ENCODE measurements at places on chromosomes 3 and 15.

GRCh38 chr15:49645277-49645676 is 24.4 kb downstream of the DTWD1 start:
- no peak for DNase-seq

DNA sequence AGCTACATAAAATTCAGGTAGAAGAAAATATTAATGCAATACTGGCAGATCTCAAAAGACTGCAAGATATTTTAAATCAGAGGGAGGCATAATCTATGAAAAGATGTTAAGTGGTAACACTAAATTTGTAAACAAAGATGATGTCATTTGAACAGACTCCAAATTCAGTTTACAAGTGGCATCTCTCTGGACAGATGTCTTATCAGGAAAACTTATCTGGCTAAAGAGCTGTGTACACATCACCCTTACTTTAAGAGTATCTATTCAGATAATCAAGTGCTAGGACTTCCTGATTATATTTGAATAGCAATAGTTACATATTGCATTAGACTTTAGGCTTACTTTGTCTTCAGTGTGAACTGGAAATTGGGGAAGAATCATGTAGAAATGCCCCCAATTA is 231.5 kb downstream of the WDR72 start:
- DNase-seq = no peak

DNA sequence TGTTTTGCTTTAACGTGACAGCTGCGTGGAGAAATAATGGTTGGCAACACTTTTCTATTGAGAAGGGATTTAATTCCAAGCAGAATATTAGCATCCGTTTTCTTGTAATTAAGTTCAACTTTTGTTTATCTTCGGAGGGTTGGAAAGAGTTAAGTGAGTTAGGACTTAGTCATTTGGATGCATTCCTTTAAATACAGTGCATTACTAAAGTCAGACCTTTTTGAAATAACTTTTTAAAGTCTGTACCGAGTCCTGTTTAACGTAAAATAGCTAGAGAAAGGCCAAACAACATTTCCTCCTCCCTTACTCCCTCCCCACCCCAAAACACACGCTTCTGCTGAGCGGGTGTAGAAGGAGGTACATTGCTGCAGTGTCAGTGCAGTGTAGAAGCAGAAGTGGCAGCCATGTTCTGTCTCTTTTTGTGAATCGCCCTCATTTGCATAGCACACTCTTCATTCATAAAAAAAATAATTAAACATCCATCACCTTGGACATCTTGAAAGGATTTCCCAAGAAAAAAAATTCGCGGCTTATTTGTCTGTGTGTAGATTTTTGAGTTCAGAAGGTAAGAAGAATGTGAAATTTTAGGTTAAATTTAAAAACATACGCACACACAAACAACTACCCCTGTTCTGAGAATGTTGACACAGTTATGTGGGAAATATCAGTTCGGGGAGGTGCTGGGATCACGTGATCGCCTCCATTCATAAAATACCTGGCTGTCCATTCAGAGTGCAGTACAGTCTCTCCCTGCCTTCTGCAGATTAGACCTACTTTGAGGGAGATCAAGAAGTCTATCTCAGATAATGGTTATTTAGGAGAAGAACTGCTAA is 1.6 kb downstream of the SPRED1 start:
- peak; percentile 43 for DNase-seq

DNA sequence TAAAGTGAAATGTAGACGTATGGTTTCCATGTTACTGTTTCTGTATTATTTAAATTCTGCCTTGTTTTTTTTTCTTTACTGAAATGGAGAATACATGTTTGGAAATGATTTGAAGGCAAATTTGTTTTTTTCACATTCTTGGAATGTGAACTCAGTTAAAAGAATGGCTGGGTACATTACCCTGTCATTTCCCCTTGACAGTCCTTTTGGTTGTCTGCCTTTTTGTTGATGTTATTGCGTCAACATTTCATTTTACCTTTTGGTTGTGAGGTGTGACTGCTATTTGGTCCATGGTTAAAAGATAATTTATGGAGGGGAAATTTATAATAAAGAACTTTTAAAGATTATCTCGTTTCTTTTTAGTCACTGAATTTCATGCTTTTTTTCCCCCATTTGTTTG is 3.2 kb upstream of the GPR171 start:
- no peak for DNase-seq

- no peak for DNase-seq
Observed at GRCh38 chr3:13665582-13666226, 116.8 kb downstream of the FBLN2 start.

DNA sequence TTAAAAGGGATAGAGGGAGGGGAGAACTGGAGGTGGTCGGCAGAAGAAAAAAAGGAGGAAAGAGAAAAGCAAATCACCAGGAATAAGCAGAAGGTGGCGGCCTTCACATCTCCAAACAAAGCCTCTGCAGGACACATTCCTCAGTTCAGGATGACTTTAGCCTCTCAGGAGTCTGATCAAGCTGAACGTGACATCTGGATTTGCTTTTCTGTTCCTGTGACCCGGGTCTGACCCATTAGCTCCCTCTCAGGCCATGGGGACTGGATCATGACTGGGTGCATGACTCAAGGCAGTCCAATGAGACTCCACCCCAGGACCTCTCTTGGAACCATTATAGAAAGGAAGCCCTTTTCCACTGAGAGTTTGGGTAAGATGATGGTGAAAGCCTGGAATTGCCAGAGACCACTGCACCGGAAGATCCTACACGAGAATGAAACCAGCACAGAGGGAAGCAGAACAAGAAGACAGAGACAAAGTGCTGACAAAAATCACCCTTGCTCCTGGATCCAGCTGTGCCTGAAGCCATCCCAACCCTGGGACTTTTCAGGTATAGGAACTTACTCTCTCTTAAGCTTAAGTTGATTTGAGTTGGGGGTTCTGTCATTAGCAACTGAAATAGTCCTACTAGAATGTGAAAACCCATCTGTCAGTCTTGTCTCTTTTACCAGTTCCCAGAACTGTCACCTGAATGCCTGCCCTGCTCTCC is 45.4 kb upstream of the RAD18 start:
- no peak for DNase-seq

DNA sequence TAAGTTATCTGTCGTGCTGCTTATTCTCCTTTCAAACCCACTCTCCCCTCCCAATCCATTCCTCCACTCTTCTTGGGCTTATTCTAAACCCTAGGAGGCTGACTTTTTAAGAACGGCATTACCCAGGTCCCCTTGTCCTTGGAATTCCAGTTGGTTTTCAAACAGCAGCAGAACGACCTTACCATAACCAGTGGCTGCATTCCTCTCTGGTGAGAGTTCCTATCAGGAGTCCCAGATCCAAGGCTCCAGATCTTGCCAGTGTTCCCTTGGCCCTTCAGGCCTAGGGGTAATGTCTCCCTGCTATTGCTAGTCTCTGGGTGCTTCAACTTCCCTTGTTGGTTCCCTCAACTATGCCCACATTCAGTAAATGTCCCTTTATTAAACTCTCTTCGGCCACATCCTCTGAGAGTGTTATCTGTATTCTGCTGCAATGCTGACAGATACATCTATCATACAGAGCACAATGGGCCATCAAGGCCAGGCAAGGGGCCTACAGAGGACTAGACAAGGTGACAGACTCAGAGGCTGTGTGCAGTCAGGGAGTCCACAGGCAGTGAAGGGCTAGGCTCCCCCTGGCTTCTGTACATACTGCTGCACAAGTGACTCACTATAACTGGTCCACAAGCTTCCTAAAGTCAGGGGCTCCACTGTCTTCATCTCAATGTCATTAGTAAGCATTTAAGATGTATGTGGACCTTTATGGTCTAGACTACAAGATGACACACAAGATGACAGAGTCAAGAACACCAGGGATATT is 10.1 kb downstream of the LYSMD2 start:
- no peak for DNase-seq

- DNase-seq = no peak
Observed at GRCh38 chr3:71565976-71566375, 17.6 kb downstream of the FOXP1 start.

GRCh38 chr15:93974804-93975481 is 256.4 kb upstream of the MCTP2 start:
- no peak for DNase-seq

GRCh38 chr3:184584464-184584891 is 22.9 kb downstream of the EPHB3 start:
- no peak for DNase-seq

DNA sequence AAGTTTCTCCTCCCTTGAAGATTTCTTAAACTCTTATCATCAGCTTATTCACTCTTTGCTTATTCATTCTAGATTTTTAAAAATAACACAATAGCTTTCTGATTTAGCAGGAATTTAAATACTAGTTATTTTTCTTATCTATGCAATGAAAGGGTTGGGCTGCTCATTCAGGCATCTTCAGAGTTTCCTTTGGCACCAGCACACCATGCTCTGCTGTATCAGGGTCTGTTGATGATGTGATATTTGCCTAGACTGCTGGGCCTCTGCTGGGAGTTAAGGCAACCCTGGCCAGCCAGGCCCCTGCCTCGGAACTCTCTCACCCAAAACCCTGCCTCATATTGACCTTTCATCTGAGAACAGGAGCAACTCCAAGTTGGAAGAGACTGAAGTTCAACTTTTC is 35.0 kb downstream of the DRD3 start:
- DNase-seq = no peak

GRCh38 chr15:59208613-59209249 is 2.1 kb downstream of the LDHAL6B start:
- DNase-seq = no peak

- no peak for DNase-seq
Observed at GRCh38 chr3:140031170-140031569, 96.2 kb downstream of the CLSTN2 start.

- DNase-seq = no peak
Observed at GRCh38 chr3:148601766-148602685, 95.7 kb upstream of the AGTR1 start.

DNA sequence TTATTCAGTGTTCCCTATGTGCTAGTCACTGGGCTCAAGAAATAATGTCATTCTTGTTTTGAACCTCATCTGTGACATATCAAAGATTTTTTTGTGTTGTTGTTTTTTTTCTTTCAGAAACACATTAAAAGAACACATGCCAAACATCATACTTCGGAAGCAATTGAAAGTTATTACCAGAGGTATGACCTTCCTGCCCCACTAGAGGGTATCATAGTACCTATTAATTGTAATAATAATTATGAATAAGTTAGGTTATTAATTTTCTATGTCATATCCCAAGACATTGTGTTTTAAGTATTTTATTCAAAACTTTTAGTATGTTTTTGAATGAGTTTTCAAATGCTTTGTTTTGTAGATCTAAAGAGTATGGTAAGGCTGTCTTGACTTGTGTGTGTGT is 65.7 kb downstream of the CDIN1 start:
- DNase-seq = no peak

- no peak for DNase-seq
Observed at GRCh38 chr3:26579116-26579515, 43.5 kb upstream of the LRRC3B start.

DNA sequence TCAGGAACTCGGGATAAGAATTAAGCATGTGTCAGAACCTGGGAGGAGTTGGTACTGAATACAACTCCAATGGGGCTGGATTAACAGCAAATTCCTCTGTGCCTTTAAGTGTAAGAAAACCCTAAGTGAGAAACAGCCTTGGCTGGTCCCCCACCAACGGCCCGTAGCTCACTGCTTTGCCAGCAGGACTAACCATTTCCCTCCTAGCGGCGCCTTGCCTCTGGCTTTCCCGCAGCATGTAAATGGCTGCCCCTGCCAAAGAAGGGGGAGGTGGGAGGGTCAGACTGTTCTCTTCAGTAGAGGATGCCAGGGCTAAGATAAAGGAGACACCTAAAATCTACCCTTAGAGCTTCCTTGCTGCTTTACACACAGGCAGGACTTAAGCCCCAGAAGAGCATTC is 51.0 kb upstream of the SH3GL3 start:
- DNase-seq = no peak

GRCh38 chr3:47016934-47017435 is 37.5 kb downstream of the NBEAL2 start:
- DNase-seq = peak; percentile 66

DNA sequence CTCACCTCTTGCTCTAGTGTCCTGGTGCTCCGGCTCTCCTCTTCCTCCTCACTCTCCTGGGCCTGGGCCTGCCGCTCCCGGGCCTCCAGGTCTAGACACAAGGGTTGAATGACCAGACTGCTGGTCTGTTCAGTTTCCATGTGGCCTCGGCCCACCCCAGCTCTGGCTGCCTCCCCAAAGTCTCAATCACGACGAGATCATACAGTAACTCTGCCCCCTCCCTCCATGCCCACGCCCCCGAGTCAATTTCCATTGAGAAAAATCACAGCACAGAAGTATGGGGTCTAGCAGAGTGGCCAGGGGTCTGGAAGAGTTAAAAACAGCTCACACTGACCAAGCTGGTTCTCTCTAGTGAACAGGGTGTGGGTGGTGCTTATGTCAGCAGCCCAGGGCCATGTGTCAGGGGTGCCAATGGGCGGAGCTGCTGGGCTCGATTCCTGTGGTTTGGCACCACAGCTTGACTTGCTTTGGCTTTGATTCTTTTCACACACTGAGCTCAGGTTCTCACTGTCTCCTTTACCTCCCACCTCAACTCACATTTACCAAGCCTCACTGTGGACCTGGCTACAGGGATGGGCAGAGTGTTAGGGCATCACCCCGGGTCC is 6.9 kb downstream of the C15orf62 start:
- no peak for DNase-seq

DNA sequence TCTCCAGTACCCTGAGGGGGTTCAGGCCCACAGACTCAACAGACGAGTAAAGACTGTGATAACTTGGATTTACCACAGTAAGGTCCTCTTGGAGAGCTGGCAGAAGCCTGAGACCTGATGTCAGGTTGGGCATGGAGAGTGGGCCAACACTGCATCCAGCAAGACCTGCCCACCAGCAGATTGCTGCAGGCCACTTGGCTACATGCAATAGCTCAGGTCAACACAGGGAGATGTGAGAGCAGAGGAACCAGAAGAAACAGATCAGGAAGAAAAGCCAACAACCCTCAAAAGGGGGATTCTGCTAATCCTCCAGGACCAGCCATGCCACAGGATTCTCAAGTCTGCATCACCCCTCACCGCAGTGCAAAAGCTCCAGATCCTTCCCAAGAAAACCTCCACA is 1.7 kb upstream of the IP6K1 start:
- no peak for DNase-seq

DNA sequence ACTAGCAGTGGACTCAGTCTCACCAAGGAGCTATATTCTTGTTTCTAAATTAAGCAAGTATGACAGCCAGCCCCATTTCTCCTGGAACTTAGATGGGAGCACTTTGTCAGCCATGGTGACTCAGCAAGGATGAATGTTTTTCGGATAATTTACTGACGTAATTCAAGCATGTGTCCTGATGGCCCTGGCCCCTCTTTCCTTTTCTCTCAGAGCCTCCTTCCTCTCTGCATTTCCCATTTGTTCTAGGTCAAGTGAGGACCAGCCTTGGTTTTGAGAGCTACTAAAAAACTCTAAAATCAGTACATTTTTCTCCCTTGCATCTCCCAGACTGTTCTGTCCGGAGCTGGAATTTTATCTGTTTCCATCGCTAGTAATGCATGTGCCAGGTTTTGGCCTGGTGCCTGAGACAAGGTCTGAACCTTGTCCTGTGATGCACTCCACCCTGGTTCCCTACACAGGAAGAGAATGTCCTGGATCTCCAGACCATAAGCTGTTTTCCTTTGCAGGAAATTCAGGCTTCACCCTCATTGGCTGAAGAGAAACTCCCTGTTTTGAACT is 256.6 kb upstream of the ROPN1 start:
- DNase-seq = no peak

- no peak for DNase-seq
Observed at GRCh38 chr15:74502301-74502700, 38.7 kb upstream of the ARID3B start.

GRCh38 chr3:182521339-182521738 is 272.0 kb upstream of the ATP11B start:
- no peak for DNase-seq

GRCh38 chr3:45765266-45765851 is 31.0 kb downstream of the SLC6A20 start:
- DNase-seq = no peak

- no peak for DNase-seq
Observed at GRCh38 chr3:170632780-170633179, 46.9 kb upstream of the SLC7A14 start.
